Activated naive CD8-positive, alpha-beta T cell treated with anti-CD3 and anti-CD28 coated beads, Interleukin-2, amount 10 ng/mL, durations not matched to agents 7 days and 5 days (primary cell): ENCODE measurements at places on chromosomes 4 and X. TPM values are rescaled to one million over a fixed set of nuclear protein-coding genes. Genes with fewer than 3 reads are reported as not detected.

DNA sequence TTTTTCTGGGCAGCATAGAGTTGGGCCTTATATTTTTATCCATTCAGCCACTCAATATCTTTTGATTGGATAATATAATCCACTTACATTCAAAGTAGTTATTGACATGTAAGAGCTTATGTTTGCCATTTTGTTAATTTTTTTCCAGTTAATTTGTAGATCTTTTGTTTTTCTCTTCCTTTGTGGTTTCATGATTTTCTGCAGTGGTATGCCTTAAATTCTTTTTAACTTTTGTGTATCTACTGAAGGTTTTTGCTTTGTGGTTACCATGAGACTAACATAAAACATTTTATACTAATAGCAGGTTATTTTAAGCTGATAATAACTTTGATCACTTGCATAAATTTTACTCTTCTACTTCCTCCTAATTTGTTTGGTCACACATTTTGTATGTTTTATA lies 140.8 kb upstream of the GATB start:
- H3K4me3 ChIP-seq, result no peak overlapping the region
- H3K36me3 ChIP-seq, result peaks cover 7% of the 10 kb centered on the region
- H3K27me3 ChIP-seq, result no peaks in the 10 kb centered on the region
- peaks cover 2% of the 10 kb centered on the region for H3K4me1 ChIP-seq

The TEX13C gene
- not detected for total RNA-seq

- peaks cover 39% of the 10 kb centered on the region for H3K27me3 ChIP-seq
- no peaks in the 10 kb centered on the region for H3K36me3 ChIP-seq
- no peak overlapping the region for H3K27ac ChIP-seq
- H3K4me1 ChIP-seq, result no peaks in the 10 kb centered on the region
Measured at GRCh38 chr4:145740806-145741205, 60.9 kb downstream of the C4orf51 start.

DNA sequence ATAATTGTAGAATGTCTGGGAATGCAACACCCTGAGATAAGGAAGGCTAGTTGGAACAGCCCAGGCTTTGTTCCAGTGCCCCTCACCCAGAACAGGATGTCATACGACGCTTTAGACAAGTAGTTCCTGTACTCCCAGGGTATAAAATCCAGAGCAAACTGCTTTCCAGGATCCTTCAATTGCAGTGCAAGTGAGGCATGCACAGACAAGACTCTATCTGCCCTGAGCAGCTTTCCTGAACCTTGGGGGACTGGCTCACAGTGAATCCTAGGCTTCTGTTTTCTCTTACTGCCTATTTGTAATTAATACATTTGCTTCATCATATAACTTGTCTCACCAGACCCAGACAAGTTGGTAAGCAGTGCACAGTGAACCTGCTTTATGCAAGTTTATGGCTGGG lies 48.4 kb upstream of the IL9R start:
- H3K4me3 ChIP-seq, result no peak overlapping the region
- peaks cover 12% of the 10 kb centered on the region for H3K36me3 ChIP-seq
- no peaks in the 10 kb centered on the region for H3K4me1 ChIP-seq
- H3K27ac ChIP-seq, result no peak overlapping the region
- no peak for DNase-seq
- no peaks in the 10 kb centered on the region for H3K27me3 ChIP-seq

The CLDN22 gene
- total RNA-seq, result not detected

The XKRX gene
- total RNA-seq, result 0.23 TPM

- no peaks in the 10 kb centered on the region for H3K27me3 ChIP-seq
- no peak overlapping the region for H3K27ac ChIP-seq
Measured at GRCh38 chr4:10982305-10982704, 297.7 kb upstream of the CLNK start.
